Naive thymus-derived CD8-positive, alpha-beta T cell (primary cell): ENCODE measurements at places on chromosomes 4 and X.
A peak's percentile ranks its signal among the peaks of the same experiment; 100 is the strongest.

GRCh38 chrX:45202171-45202570 is 1.5 kb upstream of the DIPK2B start:
- no peak for DNase-seq

GRCh38 chr4:152356428-152357034 is 179.4 kb downstream of the FBXW7 start:
- DNase-seq: no peak

- DNase-seq: no peak
These were observed 59.2 kb upstream of the ZC4H2 start for GRCh38 chrX:65035446-65035770.

DNA sequence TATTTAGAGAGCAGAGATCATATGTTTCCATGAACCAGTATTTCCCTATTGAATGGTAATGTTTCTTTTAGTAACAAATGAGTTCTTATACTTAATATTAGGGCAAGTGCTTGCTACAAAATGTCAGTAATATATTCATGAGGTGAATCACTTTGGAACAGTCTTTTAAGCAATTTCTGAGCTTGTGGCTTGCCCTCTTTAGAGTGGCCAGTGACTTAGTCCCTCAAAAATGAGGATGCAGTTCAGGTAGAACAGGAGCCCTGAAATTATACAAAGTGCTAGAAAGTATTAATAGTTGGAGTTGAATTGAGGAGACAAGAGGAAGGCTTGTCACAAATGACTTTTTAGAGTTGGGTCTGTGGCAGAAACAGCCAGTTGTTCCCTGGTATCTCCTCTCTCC is 53.4 kb upstream of the PITX2 start:
- no peak for DNase-seq

DNA sequence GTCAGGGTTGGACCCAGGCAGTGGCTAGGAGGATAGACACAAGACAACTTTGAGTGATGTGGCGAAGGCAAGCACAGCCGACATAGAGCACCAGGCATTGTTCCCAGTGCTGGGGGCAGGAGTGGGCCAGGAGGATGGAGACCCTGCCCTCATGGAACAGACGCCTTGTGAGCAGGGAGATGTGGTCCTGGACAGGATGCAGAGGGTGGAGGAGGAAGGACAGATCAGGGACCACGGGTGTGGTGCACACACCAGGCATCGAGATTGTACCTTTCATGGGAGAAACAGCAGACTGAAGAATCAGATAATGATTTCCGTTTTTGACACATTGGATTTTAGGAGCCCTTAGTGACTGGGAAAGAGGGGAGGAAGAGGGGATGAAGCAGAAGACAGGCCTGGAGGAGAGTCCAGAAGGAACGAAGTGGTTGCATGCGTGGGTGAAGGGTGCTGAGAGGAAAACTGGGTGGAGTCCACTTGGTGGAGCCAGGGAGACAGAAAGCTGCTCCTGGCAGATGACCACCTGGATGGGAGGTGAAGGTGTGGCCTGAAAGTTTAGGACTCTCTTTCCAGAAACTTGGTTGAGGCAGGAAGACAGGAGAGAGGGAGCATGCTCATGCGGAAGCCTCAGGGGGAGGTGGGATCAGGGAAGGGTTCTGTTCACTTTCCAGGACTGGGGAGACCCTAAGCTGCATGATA is 27.9 kb upstream of the MAP3K15 start:
- DNase-seq: no peak

GRCh38 chr4:177266506-177266905 is 43.2 kb upstream of the NEIL3 start:
- no peak for DNase-seq

DNA sequence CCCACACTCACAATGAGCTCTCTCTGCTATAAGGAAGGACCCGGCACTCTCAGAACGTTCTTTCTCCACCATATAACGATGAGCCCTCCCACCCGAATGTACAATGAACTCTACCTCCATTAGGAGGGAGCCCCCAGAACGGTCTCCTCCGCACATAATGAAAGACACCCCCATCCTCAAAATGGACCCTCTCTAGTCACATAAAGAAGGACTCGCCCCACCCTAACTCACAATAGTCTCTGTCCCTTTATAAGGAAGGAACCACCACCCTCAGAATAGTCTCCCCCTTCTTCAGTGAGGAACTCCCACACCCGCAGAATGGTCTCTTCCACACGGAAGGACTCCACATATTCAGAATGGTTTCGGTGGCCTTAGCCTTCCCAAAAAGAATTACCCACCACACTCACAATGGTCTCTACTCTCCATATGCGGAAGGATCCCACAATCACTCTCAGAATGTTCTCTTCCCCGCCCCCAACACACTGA is 477 bp downstream of the SLC35A2 start:
- DNase-seq: no peak

DNA sequence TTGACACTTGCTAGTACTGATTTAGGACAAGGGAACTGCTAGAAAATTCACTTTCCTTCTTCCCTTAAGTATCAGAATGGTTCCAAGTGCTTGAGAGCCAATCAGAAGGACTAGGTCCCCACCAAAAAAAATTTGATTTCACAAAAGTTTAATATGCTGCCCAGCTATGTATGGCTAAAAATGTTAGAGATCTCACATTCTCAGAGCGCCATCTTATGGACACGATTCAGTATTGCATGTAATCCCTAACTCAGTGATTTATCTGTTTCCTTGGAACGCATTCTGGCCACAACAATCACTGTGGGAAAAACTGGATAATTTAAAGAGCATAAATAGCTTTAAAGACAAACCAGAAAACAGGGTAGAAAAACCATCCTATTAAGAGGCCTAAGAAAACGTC is 255.1 kb upstream of the GPC4 start:
- no peak for DNase-seq

- DNase-seq: peak; percentile 64
These were observed 441.7 kb upstream of the RASGEF1B start for GRCh38 chr4:81913427-81913879.

GRCh38 chr4:153079857-153080391 is 124.3 kb upstream of the TRIM2 start:
- DNase-seq: no peak

- no peak for DNase-seq
These were observed 9.3 kb upstream of the HAUS3 start for GRCh38 chr4:2251073-2251794.

- no peak for DNase-seq
These were observed 1.7 kb downstream of the SEC31A start for GRCh38 chr4:82889287-82889686.

DNA sequence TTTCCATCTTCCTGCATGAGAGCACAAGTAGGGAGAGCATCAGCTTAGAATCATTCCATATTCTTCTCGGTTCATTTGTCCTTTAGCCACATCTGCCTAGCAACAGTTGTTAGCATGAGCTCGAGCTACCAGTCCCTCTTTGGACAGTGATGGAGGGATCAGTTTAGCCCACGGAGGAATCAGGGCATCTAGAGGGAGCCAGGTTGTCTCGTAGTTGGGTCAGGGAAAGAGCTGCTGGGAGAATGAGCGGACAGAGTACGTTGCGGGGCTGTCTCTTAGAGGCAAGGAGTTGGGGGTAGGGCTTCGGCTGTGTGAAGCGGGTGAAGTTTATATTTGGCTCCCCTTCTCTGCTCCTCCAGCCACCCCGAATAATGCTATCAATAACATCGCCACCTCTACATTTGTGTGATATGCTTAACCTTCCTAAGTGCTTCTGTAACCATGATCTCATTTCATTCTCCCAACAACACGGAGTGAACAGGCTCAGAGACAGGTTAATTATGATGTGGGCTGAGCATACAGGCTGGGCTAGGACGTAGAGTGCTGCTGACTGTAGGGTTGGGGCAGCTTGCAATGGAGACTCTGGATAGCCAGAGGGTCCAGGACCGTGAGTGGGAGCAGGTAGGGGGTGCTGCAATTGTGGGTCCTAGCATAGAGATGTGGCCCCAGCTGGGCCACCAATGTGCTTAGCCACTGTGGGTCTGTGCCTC is 72.6 kb downstream of the FRMPD3 start:
- DNase-seq: no peak

DNA sequence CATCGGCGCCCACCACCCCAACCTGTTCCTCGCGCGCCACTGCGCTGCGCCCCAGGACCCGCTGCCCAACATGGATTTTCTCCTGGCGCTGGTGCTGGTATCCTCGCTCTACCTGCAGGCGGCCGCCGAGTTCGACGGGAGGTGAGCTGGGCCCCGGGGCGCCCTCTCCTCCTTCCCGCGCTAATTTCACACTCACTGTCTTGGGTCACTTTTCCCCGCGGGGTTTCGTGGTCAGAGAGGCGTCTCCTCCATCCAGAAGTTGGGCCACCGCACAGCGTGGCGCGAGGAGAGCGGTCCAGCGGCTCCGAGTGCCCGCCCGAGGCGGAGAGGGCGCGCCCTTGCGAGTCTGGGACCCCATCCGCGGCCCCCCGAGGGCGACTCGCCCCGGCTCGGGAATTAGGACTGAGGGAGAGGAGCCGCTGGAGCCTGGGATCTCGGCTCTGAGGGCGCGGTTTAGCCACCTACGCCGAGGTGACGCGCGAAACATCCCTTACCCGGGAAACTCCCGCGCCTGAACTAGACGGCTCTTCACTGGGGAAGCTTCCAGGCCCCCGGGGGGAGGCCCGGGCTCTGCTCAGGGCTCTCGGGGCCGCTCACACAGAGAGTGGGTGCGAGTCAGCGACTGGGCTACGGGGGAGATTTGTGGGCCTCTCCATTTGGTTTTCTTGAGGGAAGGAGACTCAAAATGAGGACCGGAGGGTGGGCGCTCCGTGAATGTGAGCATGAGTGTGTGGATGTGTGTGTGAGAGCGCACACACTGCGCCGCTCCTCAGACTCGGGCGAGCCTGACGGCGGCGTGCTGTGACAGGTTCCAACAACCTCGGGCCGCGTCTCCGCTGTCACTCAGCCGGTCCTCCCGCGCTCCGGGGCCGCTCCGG is 551 bp downstream of the NPNT start:
- no peak for DNase-seq

GRCh38 chr4:114316789-114317188 is 281.8 kb upstream of the UGT8 start:
- DNase-seq: no peak

GRCh38 chr4:53150631-53151488 is 215.0 kb downstream of the SCFD2 start:
- no peak for DNase-seq

DNA sequence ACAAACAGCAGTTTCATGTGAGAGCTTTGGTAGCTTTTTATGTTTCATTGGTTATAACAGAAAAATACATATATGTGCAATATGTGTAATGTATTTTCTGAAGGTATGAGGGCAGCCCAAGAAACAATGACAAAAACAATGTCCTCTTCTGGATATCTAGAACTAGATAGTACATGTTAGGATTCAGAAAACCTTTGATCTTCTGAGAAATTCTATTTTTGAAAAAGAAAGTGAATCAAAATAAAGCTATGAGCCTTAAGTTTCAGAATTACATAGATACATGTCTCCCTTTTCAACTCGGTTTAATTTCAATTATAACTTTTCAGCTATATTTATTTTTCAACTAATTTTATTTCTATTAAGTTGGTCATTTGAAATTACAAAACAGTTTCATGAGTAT is 131.9 kb downstream of the REELD1 start:
- DNase-seq: no peak

GRCh38 chr4:119471259-119471658 is 149.3 kb upstream of the FABP2 start:
- no peak for DNase-seq

DNA sequence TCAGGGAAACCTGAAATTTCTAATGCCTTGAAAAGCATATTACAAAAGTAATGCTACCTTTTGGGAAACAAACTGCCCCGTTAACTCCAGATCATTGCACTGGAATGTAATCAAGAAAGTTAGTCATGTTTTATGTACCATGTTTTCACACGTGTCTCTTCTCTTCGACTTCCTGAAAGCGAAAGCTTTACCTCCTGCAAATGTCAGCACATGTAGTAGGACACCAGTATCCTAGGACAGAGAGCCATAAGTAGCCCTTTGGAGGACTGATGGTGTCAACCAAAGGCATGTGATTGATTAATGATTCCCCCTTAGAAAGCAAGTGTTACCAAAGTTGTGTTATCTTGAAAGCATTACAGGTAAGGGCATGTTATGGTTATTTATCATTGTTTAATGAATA is 8.8 kb upstream of the MND1 start:
- DNase-seq: no peak
